GM23248 (cell line): ENCODE measurements at places on chromosomes 1 and 21. TPM values are rescaled to one million over a fixed set of nuclear protein-coding genes. Genes with fewer than 3 reads are reported as not detected.

PRKAA2 gene
- total RNA-seq: 0.65 and 0.76 TPM in 2 replicates

NUDT4B gene
- total RNA-seq: 24.0 and 47.0 TPM in 2 replicates

NBPF6 gene
- total RNA-seq: not detected in 2 replicates

MCOLN2 gene
- total RNA-seq: 1.0 TPM in 1 of 2 replicates, not detected in the other

SLC44A5 gene
- not detected in 2 replicates for total RNA-seq

OR11L1 gene
- total RNA-seq: not detected in 2 replicates

GRCh38 chr1:228884615-228885566, 149.6 kb downstream of the RHOU start:
- H3K4me3 ChIP-seq: no peak overlapping the region
- H3K27me3 ChIP-seq: peaks cover 18% of the 10 kb centered on the region
- no peaks in the 10 kb centered on the region for H3K36me3 ChIP-seq
- no peak overlapping the region for H3K27ac ChIP-seq

DNA sequence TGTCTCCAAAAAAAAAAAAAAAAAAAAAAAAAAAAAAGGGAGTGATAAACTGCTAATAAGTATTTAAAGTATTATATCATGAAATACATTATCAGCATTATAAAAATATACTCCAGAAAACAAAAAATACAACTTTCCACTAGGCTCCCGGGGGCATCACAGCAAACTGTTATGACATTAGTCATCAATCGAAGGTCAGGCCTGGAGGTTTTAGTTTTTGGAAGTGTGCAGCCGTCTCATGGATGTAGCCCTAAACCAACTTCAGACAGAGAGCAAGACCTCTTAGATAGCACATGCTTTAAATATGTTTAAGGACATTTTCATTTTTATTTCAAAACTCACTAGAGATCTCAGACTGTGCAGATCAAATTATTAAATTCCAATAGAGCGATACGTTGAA, 106.3 kb downstream of the RERE start:
- no peak overlapping the region for H3K4me3 ChIP-seq
- peak overlapping the region; percentile 95 for H3K27ac ChIP-seq

- H3K36me3 ChIP-seq: no peaks in the 10 kb centered on the region
- no peak overlapping the region for H3K27ac ChIP-seq
Observed at GRCh38 chr1:198919667-198920398, 281.0 kb downstream of the PTPRC start.

DNA sequence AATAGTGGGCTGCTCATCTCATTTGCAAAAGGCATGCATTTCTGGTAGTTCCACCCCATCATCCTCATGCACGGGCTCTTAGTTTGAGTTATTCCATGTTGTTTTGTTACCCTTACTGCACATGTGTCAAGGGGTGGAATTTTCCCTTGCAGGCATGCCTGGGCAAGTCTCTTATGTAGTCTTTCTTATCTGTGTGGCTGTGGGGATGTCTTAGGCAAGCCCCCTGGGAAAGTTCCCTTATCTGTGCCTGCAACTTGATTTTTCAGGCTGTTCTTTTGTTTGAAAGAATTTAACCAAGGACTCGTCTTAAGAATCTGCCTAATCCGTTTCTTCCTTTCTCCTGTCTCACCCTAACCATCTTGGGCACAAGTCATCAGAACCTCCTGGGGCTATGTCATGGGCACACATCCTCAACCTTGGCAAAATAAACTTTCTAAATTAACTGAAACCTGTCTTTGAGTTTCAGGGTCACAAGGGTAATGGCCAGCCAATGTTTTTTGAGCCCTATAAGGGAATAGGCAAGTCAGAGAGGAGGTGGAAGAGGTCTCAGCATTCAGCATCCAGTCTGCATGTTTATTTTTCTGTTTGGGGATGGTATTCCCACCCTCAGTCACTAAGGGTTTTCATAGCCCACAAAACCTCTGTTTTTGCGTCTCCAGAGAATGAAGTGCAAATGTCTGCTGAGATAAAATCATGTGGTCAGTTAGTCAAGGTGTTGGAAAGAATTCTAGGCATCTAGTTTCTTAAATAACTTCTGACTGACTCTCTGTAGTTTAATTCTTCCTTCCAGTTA, 579.7 kb downstream of the PLA2G4A start:
- no peak overlapping the region for H3K27ac ChIP-seq
- H3K36me3 ChIP-seq: no peaks in the 10 kb centered on the region
- H3K27me3 ChIP-seq: no peaks in the 10 kb centered on the region
- no peak overlapping the region for H3K4me3 ChIP-seq

DNA sequence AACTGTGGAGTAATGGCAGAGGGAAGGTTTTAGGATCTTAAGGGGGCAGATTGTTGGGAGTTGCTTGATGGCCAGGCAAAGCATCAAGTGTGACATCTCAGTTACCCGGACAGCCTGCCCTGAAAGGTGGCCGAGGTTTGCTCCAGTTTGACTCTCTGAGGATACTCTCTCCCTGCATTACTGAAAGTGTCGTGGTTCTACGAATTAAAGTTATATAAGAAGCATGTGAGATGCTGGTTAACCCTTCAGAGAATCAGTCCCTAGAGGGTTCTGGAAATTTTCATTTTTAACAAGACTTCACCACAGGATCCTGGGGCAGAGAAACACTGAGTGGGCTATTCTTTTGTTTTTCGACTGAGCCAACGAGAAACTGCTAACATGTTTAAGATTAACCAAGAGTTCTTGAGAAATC, 689 bp upstream of the ZNF644 start:
- no peaks in the 10 kb centered on the region for H3K27me3 ChIP-seq
- H3K36me3 ChIP-seq: no peaks in the 10 kb centered on the region; the same call in 1 of the 2 replicates
- DNase-seq: no peak
- peaks cover 31% of the 10 kb centered on the region for H3K4me1 ChIP-seq
- peak overlapping the region; percentile 87 for H3K4me3 ChIP-seq
- peak overlapping the region; percentile 97 for H3K27ac ChIP-seq

DNA sequence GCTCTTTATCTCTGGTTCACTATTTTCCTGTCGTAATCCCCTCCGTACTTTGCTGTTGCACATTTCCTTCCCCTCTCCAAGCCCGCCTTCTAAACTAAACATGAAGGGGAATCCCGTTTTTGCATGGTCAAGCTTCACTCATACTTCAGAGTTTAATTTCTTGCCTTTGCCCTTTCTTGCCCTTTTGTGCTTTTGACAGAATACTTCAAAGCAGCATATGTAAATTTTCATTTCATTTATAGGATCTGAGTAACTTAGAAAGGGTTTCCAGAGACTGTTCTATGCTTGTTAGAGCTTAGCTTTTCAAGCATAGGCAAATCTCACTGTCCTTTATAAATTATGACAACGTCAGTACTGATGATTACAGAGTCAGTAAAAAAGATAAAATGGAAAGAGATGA, 27.7 kb downstream of the SPATA45 start:
- no peaks in the 10 kb centered on the region for H3K27me3 ChIP-seq
- H3K4me3 ChIP-seq: no peak overlapping the region
- no peaks in the 10 kb centered on the region; the same call in 1 of the 2 replicates for H3K4me1 ChIP-seq
- no peak overlapping the region for H3K27ac ChIP-seq

DNA sequence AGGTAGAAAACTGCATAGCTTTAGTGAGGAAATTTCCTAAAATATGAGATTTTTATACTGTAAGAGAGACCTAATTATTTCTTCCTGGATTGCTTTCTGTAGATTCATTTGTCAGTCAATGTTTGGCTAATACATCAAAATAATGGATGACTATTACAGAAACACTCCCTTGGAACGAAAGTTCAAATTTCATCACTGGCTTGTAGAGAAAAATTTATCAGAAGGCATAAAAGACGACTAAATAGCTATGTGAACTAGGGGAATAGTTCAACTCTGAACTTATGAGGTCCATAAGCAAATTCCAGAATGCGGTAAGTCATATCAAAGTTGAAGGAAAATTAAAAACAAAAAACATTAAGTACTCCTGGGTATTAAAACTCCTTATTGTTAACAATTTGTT, 36.0 kb downstream of the WNT2B start:
- peaks cover 10% of the 10 kb centered on the region for H3K36me3 ChIP-seq
- peaks cover 58% of the 10 kb centered on the region for H3K4me1 ChIP-seq
- DNase-seq: peak; percentile 47
- H3K27me3 ChIP-seq: no peaks in the 10 kb centered on the region
- H3K4me3 ChIP-seq: peak overlapping the region; percentile 15
- H3K27ac ChIP-seq: peak overlapping the region; percentile 85

- no peak overlapping the region for H3K4me3 ChIP-seq
- H3K4me1 ChIP-seq: no peaks in the 10 kb centered on the region
- no peak for DNase-seq
- H3K27me3 ChIP-seq: no peaks in the 10 kb centered on the region
Observed at GRCh38 chr1:200518524-200518923, 102.0 kb downstream of the KIF14 start.

GRCh38 chr1:10649517-10650201, 146.8 kb downstream of the CASZ1 start:
- H3K4me3 ChIP-seq: no peak overlapping the region
- no peaks in the 10 kb centered on the region for H3K36me3 ChIP-seq
- no peaks in the 10 kb centered on the region for H3K27me3 ChIP-seq
- H3K27ac ChIP-seq: no peak overlapping the region
- H3K4me1 ChIP-seq: no peaks in the 10 kb centered on the region

DNA sequence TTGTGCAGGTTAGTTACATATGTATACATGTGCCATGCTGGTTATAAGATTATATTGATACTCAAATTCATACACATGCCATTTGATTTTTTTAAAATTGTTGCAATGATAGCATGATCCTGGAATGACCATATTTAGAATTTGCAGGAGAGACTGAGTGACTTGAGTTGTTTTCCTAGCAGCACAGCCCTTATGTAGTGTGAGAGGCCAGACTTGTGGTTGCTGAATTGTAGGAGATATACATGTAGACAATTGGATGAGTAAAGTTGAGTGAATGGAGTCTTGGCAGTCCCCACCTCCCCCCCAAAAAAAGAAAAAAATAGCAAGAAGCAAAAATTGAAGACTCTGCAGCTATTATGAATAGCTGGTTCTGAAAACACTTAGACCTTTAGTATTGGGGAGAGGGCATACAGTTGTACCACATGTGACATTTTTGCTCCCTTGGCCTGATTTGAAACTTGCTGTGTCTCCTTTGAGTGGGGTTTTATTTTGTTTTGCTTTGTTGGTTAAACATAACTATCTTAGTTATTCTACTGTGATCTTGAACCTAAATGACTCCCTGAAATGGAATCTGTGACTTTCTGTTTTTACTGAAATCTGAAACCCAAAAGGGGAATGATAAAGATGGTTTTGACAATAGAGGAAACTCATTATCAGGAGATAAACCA, 280.3 kb downstream of the HMCN1 start:
- no peak overlapping the region for H3K27ac ChIP-seq
- no peaks in the 10 kb centered on the region for H3K27me3 ChIP-seq
- H3K4me1 ChIP-seq: peaks cover 19% of the 10 kb centered on the region
- no peak overlapping the region for H3K4me3 ChIP-seq

DNA sequence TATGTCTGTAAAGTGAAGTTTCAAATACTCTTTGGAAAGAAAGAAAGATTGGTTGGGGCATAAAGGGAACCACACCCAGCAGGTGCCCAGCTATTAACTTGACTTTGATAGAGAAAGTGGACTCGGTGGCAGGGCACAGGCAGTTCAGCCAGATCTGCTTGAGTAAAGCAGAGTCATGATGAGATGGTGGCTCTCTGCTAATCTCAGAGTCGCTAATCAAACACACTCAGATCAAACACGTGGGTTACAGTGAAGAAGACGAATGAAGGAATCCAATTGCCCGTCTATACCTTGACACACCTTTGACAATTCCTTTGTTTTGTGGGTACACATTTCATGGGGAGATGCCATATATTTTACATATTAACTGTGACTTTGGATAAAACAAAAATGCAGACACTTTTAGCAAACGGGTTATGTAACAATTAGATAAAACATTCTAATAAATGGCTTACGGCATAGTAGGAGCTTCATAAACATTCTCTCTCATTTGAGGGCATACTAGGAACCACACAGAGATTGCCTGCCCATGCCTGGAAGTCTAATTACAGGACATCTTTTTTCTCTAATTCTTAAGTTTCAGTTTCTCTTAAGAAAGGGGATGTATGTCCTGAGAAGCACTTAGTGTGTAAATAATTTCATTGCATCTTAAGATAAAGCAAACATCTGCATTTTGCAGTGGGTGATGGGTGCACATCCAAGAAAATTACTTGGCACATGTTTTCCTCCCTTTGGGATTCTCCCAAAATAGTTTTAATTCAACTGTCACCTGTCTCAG, 7.2 kb downstream of the CBR1 start:
- H3K4me1 ChIP-seq: no peaks in the 10 kb centered on the region
- H3K27me3 ChIP-seq: no peaks in the 10 kb centered on the region
- DNase-seq: no peak
- H3K4me3 ChIP-seq: no peak overlapping the region
- H3K36me3 ChIP-seq: 0 out of 2 replicates have a peak, but pooled peaks cover 7% of the 10 kb centered on the region
- H3K27ac ChIP-seq: no peak overlapping the region

GRCh38 chr21:39612233-39613040, at the start of gene B3GALT5:
Gene B3GALT5, plus strand, starts transcription at chr21:39612940. Its CDS starts 47,620 bp downstream, at chr21:39660560.
- H3K36me3 ChIP-seq: no peaks in the 10 kb centered on the region
- peak within 1 kb of the TSS; percentile 55 for H3K4me3 ChIP-seq
- H3K4me1 ChIP-seq: no peaks in the 10 kb centered on the region

DNA sequence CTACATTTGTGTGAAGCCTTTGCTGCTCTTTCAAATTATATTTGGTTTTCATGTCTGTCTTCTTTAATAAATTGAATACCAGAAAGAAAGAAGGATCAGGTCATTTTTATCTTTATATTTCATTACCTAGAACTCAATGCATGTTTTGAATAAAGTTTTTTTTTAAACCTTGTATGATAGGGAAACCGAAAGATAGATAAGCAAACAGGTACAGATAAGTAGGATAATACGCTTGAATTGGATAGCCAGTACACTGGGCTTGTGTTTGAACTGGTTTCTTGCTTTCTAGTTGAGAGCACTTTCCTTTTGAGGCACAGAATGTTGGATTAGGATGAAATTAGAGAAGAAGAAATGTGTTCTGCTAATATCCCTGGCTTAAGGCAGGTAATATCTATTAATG, 46.9 kb downstream of the PKN2 start:
- no peaks in the 10 kb centered on the region for H3K27me3 ChIP-seq
- H3K4me1 ChIP-seq: peaks cover 20% of the 10 kb centered on the region
- peak overlapping the region; percentile 59 for H3K27ac ChIP-seq
- no peak for DNase-seq
- H3K36me3 ChIP-seq: no peaks in the 10 kb centered on the region
- peak overlapping the region; percentile 62 for H3K4me3 ChIP-seq

- no peaks in the 10 kb centered on the region for H3K27me3 ChIP-seq
- peak overlapping the region; percentile 63 for H3K27ac ChIP-seq
- H3K4me3 ChIP-seq: peak overlapping the region; percentile 18; the same call in 1 of the 2 replicates
- H3K4me1 ChIP-seq: peaks cover 17% of the 10 kb centered on the region
- 0 out of 2 replicates have a peak, but pooled peaks cover 3% of the 10 kb centered on the region for H3K36me3 ChIP-seq
Observed at GRCh38 chr1:236009857-236010256, 55.0 kb downstream of the NID1 start.
